ENCODE measurements at places on chromosomes 4 and X.

GRCh38 chr4:56050625-56051024, 101.9 kb downstream of the CEP135 start:
- DNase-seq: no peak

DNA sequence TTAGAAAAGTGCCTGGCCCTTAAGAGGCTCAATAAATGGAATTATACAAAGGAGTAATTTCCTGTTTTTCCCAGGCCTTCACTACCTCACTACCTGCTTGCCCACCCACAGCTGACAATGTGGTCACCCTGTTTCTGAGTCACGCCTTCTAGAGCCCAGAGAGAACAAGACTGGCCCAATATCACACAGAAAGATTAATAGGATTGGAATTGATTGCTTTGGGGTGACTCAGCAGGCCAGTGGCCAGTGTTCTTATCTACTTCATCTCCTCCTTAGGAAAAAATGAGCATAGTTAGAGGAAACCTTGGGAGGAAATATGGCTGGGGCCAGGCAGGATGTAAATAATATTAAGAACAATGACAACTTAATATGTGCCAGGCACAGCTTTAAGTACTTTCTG, 4.5 kb upstream of the FGF16 start:
- DNase-seq: no peak

DNA sequence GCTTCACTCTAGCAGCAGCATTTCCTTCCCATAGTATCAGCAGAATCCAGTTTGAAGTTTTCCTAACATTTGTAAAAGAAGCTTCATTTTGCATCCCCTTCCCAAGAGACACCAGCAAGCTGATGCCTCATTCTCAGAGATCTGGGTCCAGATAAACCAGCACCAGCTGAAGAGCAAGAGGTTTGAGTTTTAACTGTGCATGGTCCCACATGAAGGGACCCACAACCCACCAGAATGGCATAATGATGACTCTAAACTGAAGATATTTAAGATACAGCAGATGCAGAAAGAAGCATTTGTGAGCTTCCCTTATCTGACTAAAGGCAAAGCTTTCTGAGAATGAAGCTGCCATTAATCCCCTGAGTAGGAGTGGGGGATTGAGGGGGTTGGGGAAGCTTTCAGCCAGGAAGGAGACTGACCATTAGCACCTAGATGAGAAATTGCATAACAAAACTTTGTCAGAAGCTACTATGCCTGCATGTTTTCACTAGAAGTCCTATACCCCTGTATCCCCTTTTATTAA, 18.6 kb downstream of the NUDT6 start:
- no peak for DNase-seq

DNA sequence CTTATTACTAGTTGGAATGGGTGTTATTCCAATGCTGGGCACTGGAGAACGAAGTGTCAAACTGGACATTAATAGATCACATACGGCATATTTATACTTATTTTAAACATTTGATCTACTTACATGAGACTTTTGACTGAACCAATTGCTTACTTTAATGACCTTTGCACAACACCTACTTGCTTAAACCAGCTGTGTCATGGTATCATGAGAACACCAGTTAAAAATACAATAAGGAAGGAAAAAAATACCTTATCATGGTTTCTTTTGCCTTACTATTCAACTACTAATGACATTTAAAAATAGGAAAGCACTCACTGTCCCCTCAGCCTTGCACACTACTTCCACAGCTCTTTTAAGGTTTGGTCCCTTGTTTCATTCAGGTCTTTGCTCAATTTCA, 146.9 kb downstream of the FAM13A start:
- no peak for DNase-seq

DNA sequence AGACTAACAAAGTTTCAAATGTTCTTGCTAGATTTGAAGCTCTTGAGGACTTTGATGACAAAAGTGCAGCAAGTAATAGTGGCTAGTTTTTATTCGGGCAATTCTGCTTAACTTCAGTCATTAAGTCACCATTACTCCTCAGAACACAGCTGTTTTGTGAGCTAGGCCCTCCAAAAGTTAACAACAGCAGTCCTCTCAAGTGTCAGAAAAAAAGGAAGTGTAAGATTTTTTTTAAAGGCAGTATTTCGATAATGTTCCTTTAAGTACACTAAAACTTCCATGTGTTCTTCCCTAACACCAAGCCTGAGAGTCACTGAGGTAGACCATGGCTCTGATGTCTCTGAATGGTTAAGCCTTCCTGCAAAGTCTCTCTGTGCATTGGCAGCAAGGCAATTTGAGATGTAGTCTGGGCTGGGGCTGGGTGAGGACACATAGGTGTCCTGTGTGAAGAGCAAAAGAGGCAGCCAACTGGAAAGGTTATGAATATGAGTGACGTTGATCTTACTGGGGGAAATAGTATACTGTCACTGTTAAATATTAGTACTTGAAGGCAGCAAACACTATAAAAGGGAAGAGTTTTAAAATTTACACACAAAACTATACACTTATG, 174.0 kb upstream of the MAP3K15 start:
- DNase-seq: no peak

GRCh38 chr4:168811786-168812651, 198.0 kb downstream of the CBR4 start:
- DNase-seq: no peak

DNA sequence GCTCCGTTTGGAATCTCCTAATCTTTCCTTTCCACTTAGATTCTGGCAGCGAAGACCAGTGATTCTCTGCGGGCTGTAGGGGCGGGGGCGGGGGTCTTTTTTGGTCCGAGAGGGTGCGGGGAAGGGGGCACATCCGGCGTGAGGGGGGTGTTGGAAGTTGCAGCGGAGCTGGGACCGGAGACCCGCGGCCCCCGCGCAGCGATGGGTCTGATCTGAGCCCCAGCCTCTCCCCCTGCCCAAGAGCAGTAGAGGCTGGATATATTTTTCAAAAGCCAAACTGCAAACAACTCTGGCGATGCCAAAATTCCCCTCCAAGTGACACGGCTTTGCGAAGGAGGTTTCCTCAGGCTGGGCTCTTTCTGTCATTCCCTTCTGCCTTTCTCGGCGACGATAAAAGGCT, 355 bp downstream of the GRID2 start:
- DNase-seq: no peak

DNA sequence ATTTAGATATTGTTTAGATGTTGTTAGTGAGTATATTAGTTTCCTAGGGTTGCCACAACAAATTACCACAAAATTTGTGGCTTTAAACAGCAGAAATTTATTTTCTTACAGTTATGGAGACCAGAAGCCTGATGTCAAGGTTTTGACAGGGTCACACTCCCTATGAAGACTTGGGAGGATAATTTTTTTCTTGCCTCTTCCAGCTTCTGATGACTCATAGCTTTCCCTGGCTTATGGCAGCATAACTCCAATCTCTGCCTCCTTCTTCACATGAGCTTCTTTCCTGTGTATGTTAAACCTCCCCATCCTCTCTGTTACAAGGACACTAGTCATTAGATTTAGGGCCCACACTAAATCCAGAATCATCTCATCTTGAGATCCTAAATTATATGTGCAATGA, 20.9 kb upstream of the RAB40A start:
- no peak for DNase-seq

GRCh38 chr4:33628296-33628695, 2616.0 kb downstream of the ARAP2 start:
- no peak for DNase-seq

- no peak for DNase-seq
Measured at GRCh38 chrX:139795196-139795595, 87.2 kb upstream of the MCF2 start.

GRCh38 chrX:149498767-149499166, 6.3 kb downstream of the IDS start:
- DNase-seq: no peak

DNA sequence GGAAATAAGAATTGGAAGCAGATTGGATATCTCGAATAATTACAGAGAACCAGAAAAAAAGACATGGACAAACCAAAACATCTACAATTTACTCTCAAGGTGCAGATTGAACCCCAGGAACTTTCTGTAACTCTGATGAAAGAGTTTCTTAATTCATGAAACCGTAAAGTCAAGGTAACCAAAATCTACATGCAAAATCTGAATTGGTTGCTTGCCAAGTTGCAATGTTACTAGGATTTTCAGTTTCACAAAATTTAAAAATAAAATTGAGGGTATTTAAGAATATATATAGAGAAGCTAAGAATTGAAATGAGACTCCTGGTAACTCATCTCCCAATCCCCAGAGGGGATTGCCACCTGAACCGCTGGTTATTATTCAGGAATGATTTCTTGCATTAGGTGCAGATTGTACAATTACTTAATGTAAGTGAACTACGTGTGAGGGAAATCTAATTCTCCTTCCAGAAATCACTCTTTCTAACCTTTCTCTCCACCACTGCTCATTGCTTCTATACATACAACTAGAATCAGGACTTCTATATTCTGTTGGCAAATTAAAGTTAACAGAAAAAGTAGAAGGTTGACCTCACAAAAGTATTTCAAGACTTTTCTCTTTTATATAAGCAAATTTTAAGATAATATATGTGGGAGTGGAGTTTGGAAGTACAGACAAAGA, 221.5 kb upstream of the NDST4 start:
- DNase-seq: no peak

DNA sequence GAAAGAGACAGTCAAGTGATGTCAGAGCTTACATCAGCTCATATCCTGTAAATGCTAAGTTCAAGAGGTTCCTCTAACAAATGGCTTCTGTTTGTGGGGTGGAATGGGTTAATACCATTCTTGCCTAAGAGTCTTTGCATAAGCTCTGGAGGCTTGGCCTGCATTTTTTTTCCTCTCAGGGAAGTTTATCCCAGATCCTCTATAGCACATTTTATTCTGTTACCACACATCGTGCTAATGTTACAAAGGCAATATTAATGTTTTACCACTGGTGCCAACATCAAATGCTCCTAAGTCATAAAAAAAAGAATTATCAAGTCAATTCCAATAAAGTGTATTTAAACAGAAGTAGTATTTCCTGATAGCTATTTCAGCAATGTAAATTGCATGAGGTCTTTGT, 2.9 kb upstream of the ADH6 start:
- DNase-seq: no peak

- DNase-seq: no peak
Measured at GRCh38 chrX:154315416-154315815, 19.8 kb downstream of the TKTL1 start.

GRCh38 chrX:121987163-121987562, 939.8 kb downstream of the GLUD2 start:
- no peak for DNase-seq

DNA sequence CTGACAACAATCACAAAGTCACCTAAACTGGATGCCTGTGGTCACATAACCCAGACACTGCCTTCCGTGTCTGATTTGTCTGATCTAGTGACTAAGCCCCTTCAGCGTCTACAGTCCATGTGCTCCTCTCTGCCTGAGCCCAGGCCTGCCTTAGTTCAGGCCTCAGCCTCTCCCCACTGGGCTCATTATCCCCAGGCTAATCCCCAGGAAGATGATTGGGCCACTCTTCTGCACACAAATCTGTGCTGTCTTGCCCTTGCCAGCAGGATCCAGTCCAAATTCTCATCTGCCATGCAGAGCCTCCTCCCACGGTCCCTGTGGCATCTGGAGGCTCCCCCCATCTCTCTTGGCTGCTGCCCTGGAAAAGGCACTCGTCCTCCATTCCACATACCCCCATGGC, 96.5 kb downstream of the SLC2A9 start:
- no peak for DNase-seq

DNA sequence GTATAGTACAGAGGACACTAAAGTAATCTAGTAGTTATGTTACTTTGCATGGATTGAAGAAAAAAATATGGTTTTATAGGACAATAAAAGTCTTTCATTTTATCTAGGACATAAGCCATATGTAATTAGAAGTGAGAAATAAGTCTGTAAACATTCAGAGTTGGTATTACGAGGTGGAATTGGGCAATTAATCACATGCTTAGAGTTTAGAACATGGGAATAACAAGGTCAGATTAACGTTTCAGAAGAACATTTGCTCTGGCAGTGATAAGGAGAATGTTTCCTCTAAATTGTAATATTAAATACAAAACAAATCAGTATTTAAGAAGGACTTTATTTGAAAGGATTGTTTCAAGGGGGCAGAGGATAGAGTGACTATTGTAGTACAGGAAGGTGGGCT, 15.6 kb upstream of the SULT1E1 start:
- DNase-seq: no peak

GRCh38 chr4:118034053-118034785, at the start of gene NDST3:
Gene NDST3, plus strand, starts transcription at chr4:118034486. Its CDS starts 19,425 bp downstream, at chr4:118053911.
- DNase-seq: no peak

DNA sequence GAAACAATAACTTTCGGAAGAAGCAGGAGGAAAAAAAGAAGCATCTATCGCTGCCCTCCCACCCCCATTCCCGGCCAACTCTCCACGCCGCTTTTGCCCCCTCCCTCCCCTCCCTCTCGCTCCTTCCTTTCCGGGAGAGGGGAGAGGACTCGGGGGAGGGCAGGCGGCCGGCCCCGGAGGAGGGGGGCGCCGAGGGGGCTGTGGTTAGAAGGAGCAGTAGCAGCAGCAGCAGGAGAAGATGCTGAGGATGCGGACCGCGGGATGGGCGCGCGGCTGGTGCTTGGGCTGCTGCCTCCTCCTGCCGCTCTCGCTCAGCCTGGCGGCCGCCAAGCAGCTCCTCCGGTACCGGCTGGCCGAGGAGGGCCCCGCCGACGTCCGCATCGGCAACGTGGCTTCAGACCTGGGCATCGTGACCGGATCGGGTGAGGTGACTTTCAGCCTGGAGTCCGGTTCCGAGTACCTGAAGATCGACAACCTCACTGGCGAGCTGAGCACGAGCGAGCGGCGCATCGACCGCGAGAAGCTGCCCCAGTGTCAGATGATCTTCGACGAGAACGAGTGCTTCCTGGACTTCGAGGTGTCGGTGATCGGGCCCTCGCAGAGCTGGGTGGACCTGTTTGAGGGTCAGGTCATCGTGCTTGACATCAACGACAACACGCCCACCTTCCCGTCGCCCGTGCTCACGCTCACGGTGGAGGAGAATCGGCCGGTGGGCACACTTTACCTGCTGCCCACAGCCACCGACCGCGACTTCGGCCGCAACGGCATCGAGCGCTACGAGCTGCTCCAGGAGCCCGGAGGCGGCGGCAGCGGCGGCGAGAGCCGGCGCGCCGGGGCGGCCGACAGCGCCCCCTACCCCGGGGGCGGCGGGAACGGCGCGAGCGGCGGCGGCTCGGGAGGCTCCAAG, 1.3 kb downstream of the PCDH7 start:
- no peak for DNase-seq

DNA sequence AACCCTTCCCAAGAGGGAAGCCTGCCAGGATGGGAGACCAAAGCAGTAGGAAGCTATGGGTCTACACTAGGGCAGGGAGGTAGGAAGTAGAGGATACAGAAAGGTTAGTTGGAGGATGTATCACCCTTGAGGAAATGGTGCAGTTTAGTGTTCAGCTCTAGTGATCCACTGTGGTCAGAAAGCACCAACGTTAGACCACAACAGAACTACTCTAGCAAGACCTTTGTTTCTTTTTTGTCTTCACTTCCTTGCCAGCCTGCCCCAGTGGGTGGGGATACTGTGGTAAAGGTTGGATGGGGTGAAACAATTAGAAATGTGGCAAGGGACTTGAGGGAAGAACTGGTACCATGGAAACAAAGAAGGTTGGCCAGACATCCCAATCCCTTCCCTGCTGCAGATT, 83.3 kb downstream of the DDIT4L start:
- peak; percentile 28 for DNase-seq

DNA sequence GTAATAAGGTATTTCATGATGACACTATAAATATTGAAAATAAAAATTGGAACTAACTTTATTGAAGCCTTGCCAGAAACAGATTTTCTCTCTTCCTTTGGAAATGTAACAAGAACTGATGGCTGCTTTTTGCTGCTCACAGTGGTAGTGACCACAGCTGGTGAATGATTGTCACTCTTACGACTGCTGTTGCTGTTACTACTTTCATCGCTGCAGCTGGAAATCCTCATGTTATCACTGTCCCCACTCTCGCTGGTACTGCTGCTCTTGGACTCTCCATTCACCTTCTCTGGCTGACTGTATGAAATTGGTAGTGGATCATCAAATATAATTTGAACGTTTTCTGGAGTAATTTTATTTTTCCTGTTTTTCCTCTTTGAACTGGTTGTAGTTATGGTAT, 28.5 kb upstream of the COX18 start:
- DNase-seq: no peak

Data from central memory CD4-positive, alpha-beta T cell (primary cell).